ENCODE measurements at places on chromosomes 11 and 22.

- DNase-seq: no peak
Observed at GRCh38 chr22:32562401-32562800, 87.8 kb downstream of the FBXO7 start.

DNA sequence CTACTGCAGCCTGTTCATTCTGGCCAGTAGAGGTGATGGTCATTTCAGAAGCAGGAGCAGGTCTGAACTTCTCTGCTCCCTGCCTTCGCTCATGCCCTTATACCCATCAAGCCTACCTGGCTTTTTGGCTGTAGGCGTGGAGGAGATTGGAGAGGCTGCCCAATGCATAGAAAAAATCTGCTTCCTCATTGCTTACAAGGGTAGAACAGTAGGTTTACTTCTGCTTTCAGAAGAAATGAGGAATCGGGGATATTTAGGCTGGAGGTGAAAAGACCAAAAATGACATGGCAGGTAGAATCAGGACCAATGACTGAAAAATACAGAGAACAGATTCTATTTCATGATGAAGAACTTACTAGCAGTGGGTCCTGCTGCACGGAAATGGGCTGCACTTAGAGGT lies 72.9 kb upstream of the YWHAH start:
- no peak for DNase-seq

DNA sequence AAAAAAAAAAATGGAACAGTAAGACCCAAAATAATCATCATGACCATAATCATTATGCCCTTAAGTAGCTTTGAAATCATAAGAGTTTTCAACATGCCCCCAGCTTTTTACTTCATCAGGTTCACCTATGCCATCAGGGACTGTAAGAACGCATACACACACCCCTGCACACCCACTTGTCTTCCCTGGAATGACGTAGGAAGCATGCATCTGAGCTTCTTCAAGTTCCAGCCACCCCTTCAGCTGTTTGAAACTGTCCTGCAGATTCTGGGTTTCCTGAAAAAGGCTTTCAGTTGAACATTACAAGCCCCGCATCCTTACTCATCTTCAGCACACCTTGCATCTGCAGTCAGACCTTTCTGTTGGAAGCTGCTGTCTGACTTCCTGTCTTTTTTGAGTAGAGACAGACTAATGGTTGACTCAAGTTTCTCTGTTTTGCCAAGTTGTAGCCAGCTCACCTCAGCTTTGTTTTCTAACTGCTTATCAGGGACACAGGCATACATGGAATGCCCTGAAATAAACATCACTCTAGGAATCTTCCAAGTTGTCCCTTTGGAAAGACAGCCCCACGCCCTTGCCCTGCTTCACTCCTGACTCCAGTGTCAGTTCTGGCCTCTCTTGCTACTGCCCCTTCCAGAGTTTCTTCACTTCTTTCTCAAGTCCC lies 37.0 kb downstream of the ARHGAP1 start:
- no peak for DNase-seq

- no peak for DNase-seq
Observed at GRCh38 chr11:118547132-118547531, 16.1 kb downstream of the TMEM25 start.

- DNase-seq: no peak
Observed at GRCh38 chr22:22215659-22216449, 28.7 kb upstream of the VPREB1 start.

- DNase-seq: no peak
Observed at GRCh38 chr11:121672630-121673487, 220.1 kb upstream of the SORL1-AS1 start.

DNA sequence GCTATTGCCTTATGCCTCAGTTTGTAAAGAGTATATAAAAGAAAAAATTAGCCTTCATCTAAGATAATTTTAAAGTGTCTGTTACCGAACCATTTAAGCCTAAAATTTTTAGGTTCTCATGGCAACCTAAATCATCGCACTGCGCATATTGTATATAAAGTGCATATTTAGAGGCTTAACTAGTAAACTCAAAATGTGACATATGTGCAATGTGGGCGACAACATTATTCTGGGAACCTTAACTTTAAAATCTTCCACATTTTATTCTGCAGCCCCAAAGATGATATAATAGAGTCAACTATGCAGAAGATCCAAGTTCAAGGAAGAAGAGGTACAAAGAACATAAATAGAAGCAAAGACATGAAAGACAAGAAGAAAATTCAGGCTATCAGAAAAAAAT lies 23.0 kb downstream of the CELF1 start:
- DNase-seq: no peak
